ENCODE measurements at places on chromosomes 3 and 15.
A peak's percentile ranks its signal among the peaks of the same experiment; 100 is the strongest.

DNA sequence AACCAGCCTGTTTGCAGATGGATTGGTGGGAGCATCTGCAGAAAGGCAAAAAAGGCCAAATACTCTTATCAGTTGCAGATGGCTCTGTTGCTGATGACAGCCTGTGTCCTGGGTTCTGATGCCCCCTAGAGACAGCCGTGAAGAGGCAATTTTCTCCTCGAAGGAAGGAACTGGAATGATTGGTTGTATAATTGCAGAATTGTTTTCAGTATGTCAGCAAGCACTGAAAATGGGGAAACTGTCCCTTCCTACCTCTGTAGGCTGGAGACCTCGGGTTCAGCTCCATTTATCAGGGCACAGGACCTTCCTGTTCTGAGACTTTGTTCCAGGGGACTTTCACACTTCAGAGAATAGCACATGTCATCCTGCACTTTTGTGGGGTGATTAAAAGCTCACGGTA, 103.0 kb downstream of the PGPEP1L start:
- DNase-seq: peak; percentile 60

GRCh38 chr15:47587940-47588802, 129.1 kb upstream of the SEMA6D start:
- DNase-seq: peak; percentile 4

DNA sequence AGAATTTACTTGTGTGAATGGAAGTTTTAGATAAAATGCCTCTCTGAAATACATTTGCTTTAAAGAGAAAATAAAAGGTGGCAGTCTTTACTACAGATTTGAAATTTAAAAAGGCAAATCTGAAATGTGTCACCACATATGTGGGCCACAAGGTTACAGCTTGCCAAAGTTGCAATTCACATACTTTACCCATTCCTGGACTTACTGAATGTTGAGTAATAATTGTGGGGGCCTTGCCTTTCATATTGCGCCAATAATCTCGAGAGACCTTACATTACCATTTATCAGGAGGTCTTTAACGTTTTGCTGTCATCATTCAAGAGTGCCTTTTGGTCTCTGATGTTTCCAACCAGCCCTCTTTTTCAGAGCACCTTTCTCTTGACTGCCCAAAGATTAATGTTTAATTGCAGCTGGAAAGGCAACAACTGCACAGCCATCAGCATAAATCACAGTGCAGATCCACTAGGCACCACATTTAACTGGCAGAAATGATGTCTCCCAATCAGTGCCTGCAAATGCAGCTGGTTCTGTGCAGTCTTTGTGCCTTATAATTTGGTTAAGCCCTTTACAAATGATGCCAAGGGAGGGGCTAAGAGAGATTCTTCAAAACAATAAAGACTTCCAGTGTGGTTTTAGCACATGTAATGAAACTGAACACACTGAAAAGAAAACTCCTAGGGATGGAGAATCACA, 206.8 kb downstream of the MAGI1 start:
- DNase-seq: peak; percentile 22

GRCh38 chr15:97915261-97915660, 45.2 kb upstream of the ARRDC4 start:
- DNase-seq: no peak

GRCh38 chr15:70035051-70035718, 62.5 kb downstream of the TLE3 start:
- no peak for DNase-seq

DNA sequence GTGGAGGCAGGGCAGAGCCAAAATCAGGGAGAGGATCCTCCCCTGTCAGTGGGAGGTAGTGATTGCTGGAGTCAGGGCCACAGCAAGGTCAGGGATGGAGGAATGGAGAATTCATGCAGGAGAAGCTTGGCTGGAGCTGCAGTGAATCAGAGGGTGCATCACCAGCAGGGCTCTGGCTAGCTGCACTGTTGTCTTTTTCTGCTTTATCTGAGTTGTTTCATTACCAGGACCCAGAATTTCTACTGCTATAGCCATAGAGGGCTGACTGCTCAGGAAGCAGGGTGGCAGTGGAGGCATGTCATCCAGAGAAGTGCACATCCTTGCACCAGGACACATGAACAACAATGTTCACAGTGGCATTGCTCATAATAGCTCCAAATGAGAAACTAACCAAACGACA, 113.5 kb upstream of the GALNT15 start:
- DNase-seq: peak; percentile 77

- DNase-seq: no peak
These were observed 102.3 kb downstream of the TFDP2 start for GRCh38 chr3:142047021-142047369.

GRCh38 chr3:69191516-69191915, 69.1 kb upstream of the LMOD3 start:
- DNase-seq: no peak

Measured in astrocyte of the hippocampus (primary cell).